Camera-type eye (tissue), 1 donor: ENCODE measurements at places on chromosomes 11 and 22. TPM values are rescaled to one million over a fixed set of nuclear protein-coding genes. Genes with fewer than 3 reads are reported as not detected.

POLD3 gene
- total RNA-seq = 21.8 TPM

SMIM38 gene
- 2.0 TPM for total RNA-seq

TYR gene
- total RNA-seq = 65.3 TPM

CD3D gene
- total RNA-seq = not detected

MYOD1 gene
- total RNA-seq = 2.4 TPM

VPREB3 gene
- not detected for total RNA-seq

GGT1 gene
- 6.3 TPM for total RNA-seq

GGT5 gene
- total RNA-seq = 13.2 TPM

CCDC88B gene
- total RNA-seq = 13.1 TPM

ARHGAP8 gene
- total RNA-seq = 3.2 TPM

GLYATL1 gene
- 5.0 TPM for total RNA-seq

TNNT3 gene
- total RNA-seq = 154 TPM

RBFOX2 gene
- 194 TPM for total RNA-seq

CSF2RB gene
- 2.9 TPM for total RNA-seq

TP53AIP1 gene
- total RNA-seq = 0.82 TPM

PRR33 gene
- 0.16 TPM for total RNA-seq

RFPL1 gene
- total RNA-seq = not detected

TMEM134 gene
- total RNA-seq = 73.1 TPM

KCNE3 gene
- 5.8 TPM for total RNA-seq

SUSD2 gene
- total RNA-seq = 2.6 TPM

C11orf52 gene
- total RNA-seq = 1.3 TPM

PDE2A gene
- 16.2 TPM for total RNA-seq

KCTD17 gene
- 34.6 TPM for total RNA-seq

OR52N4 gene
- not detected for total RNA-seq

TRIM29 gene
- 44.5 TPM for total RNA-seq

POU2AF3 gene
- 0.99 TPM for total RNA-seq

LIF gene
- total RNA-seq = 0.93 TPM

SHANK3 gene
- 10.6 TPM for total RNA-seq

APOBEC3C gene
- 4.5 TPM for total RNA-seq

TMEM135 gene
- total RNA-seq = 41.7 TPM

PDGFB gene
- total RNA-seq = 10.4 TPM

MUC2 gene
- not detected for total RNA-seq

OR2AT4 gene
- not detected for total RNA-seq

F2 gene
- total RNA-seq = not detected

ZNF280A gene
- not detected for total RNA-seq

OR6Q1 gene
- not detected for total RNA-seq

SNAP29 gene
- 12.3 TPM for total RNA-seq
